ENCODE measurements at places on chromosomes 2 and 18.
A peak's percentile ranks its signal among the peaks of the same experiment; 100 is the strongest.

DNA sequence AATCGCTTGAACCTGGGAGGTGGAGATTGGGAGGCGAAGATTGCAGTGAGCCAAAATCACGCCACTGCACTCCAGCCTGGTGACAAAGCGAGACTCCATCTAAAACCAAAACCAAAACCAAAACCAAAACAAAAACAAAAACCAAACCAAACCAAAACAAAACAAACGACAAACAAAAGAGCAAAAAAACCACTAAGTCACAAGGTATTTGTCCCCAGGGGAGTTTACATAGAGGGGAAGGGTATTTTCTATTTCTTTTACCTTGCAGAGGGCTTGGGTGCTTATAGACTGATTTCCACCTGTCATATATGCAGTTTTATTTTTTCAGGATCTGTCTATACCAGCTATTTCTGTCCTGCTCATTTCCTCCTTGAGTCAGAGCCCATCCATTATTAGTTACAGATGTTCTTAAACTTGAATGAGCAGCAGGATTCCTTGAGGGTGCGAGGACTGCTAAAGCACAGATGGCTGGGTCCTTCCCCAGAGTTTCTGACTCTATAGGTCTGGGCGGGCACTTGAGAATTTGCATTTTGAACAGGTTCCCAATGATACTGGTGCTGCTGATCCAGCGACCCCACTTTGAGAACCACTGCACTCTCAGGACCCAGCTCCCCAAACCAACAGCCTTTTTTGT lies 102.2 kb upstream of the UXS1 start:
- DNase-seq = peak; percentile 56

- DNase-seq = no peak
Observed at GRCh38 chr2:21135585-21135984, 11.8 kb downstream of the TDRD15 start.

- DNase-seq = no peak
Observed at GRCh38 chr2:46584134-46584848, 104.9 kb downstream of the TMEM247 start.

DNA sequence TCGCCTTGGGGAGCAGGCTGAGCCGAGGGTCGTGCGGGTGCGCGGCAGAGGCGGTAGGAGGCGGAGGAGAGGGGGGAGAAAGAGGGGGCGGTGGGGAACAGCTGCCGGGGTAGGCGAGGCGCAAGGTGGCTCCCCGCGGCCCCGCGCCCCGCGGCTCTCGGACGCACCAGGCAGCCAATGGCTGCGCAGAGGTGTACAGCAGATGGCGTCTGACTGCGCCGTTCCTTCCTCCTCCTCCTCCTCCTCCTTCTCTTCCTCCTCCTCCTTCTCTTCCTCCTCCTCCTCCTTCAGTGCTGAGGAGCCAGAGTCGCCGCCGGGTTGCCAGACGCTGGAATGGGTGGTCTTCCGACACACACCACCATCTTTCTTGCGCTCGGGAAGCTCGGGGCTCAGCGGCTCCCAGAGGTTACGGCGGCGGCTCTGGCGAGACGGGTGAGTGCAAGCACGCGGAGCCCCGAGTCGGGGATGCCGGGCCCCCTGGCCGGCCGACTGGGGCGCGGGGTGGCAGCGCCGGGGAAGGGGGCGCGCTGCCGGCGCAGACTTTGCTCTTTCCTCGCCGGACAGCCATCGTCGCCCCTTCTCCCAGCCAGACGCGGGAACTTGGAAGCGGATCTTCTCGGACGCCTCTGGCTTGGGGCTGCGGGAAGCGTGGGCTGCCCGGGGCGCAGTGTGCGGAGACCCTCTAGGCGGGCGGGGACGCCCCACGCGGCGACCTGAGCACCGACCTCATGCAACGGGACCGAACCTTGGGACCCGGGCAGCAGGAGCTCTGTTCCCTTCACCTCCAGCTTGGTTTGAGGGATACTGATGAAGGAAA lies at the start of gene THSD7B:
TSS of gene THSD7B (plus strand) at position 290 of the 817 bp plus-strand sequence. CDS start 116,634 bp downstream, outside the sequence.
- no peak for DNase-seq

- peak; percentile 1 for DNase-seq
Observed at GRCh38 chr2:155842103-155842502, 490.4 kb downstream of the NR4A2 start.

DNA sequence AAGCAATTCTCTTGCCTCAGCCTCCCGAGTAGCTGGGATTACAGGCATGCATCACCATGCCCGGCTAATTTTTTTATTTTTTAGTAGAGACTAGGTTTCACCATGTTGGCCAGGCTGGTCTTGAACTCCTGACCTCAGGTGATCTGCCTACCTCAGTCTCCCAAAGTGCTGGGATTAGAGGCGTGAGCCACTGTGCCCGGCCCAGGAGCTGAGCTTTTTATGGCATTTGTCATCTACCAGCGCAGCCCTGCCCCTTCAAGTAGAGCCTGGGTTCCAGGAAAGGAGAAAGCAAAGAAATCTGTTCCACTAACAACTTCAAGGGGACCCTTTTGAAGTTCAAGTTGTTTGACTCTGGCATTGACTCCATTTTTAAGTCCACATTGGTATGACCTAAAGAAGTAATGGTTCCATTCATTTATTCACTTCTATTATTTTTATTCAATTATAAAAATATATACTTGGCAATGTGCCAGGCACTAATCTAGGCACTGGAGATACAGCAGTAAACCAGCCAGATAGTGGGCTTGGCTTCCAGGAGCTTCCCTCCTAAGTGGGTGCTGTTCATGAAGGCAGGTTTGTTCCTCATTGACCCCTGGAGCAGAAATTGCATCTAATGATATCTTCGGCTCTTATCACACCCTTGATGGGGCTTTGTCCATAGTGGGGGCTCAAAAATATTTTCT lies 8.0 kb upstream of the SFTPB start:
- no peak for DNase-seq

GRCh38 chr2:237205043-237205541 lies 119.4 kb downstream of the COPS8 start:
- DNase-seq = peak; percentile 47

- no peak for DNase-seq
Observed at GRCh38 chr2:205814039-205814364, 131.7 kb downstream of the NRP2 start.

GRCh38 chr18:43780782-43781340 lies 503.6 kb upstream of the SYT4 start:
- DNase-seq = peak; percentile 90

DNA sequence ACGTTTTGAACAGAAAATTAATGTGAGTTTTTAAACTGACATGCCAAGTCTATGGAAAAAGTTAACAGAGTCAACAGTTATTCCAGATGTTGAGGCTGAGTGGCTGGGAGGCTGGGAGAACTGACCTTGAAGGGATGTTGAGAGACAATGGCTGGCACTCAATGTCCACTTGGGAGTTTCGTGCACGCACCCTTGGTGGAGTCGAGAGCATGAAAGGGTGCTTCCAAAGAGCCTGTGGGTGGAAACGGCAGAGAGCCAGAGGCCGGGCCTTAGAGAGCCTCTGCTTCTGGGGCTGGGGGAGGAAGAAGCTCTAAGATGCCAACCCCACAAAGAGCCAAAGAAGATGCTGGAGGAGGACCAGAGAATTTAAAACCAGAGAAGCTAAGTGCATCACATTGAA lies 63.4 kb upstream of the L3MBTL4 start:
- DNase-seq = no peak

- DNase-seq = no peak
Observed at GRCh38 chr2:2762913-2763312, 431.8 kb upstream of the MYT1L start.

- peak; percentile 67 for DNase-seq
Observed at GRCh38 chr2:118850168-118850900, 2.9 kb upstream of the EN1 start.

DNA sequence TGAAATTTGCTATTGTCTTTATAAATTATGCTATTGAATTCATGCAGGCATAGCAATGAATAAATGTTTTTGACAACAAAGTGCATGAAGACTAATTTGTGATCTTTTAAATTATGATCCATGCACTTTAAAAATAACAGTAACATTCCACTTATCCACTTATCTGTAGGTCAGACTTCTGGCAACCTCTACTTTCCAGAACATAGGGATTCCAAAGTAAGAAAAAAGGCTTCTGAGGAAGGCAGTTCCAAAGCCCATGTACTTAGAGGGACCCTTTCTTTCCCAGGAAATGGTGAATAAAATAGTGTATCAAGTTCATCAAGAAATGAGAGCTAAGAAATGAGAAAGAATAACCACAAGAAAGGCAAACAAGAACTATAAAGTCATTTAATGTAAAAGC lies 58.3 kb downstream of the VIL1 start:
- no peak for DNase-seq

DNA sequence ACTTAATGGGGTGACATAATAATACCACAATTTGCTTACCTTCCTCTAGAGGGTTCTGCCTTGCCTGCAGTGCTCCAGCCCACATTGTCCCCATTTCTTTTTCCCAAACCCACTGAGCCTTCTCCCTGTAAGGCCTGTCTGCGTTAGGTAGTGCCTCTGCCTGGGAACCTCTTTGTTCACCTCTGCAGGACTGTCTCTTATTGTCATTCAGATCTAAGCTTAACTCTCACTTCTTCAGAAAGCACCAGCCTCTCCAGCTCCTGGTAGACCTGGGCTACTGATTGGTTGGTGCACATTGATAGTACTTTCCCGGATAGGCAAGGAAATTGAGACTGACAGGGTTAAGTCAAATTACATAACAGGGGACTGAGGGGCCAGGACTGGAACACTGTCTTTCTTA lies 49.1 kb downstream of the CCDC85A start:
- DNase-seq = no peak

- DNase-seq = peak; percentile 25
Observed at GRCh38 chr18:56593906-56594305, 44.5 kb downstream of the TXNL1 start.

- peak; percentile 48 for DNase-seq
Observed at GRCh38 chr2:225274751-225275150, 124.8 kb upstream of the NYAP2 start.
